ENCODE measurements at places on chromosomes 6 and 20. TPM values are rescaled to one million over a fixed set of nuclear protein-coding genes. Genes with fewer than 3 reads are reported as not detected.

AAR2 gene
- total RNA-seq: 19.7 TPM

CST7 gene
- 0.37 TPM for total RNA-seq

ZHX3 gene
- 64.6 TPM for total RNA-seq

KDM1B gene
- total RNA-seq: 29.7 TPM

SASH1 gene
- total RNA-seq: 26.1 TPM

ADGB gene
- not detected for total RNA-seq

SYTL3 gene
- total RNA-seq: 2.8 TPM

GGT7 gene
- 18.2 TPM for total RNA-seq

COL10A1 gene
- total RNA-seq: 0.37 TPM

PRR18 gene
- not detected for total RNA-seq

RBM39 gene
- total RNA-seq: 378 TPM

STMND1 gene
- not detected for total RNA-seq

All from uterine smooth muscle cell (primary cell).